Stimulated activated memory B cell treated with anti-CD40 and anti-IgM and Interleukin-4, amounts not matched to agents 10 μg/mL and 1 μg/mL and 100 μg/mL, for 72 hours (primary cell): ENCODE measurements at places on chromosomes 11 and 22.
A peak's percentile ranks its signal among the peaks of the same experiment; 100 is the strongest.

DNA sequence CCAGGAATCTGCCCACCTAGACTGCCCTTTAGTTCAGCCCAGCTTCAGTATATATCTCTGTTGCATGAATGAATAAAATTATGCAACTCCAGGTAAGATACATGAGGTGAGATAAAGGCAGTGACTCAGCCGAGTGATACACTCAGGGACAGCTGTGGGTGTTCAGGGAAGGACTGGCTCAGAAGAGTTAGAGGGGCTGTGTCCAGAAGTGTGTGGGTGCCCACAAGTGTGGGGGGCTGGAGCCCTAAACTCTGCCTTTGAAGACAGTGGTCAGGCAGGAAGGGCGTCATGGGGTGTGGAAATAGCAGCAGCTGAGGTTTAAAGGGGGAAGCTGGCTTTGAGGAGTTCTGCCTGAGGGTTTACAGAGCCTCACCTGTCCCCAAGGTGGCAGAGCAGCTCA is 8.3 kb downstream of the FTH1 start:
- ATAC-seq: no peak

DNA sequence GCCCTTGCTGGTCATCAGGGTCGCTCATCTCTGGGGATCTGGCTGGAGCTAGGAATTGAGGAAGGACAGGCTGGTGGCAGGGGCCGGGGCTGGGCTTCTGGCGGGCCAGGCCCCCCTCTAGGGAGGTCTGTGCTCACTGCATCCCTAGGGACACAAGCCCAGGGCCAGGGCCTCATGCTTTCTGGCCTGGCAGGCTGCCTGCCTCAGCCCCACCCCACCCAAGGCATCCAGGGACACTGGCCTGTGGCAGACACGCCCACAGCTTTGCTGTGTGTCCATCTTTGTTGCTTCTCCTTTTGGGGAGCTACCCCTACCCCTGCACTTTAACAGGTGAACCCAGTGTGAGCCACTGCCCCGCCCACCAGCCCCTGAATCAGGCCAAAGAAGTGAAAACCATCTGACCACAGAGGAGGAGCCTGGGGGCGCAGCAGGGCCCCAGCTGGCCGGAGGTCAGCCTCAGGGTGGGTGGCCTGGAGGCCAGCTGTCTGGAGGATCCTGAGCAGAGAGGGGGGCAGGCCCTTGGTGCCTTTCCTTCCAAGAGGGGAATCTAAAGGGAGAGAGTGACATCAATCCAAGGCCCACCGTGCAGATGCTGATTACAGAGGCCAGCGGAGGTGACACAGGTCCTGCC is 26.8 kb upstream of the CELSR1 start:
- no peak for ATAC-seq

DNA sequence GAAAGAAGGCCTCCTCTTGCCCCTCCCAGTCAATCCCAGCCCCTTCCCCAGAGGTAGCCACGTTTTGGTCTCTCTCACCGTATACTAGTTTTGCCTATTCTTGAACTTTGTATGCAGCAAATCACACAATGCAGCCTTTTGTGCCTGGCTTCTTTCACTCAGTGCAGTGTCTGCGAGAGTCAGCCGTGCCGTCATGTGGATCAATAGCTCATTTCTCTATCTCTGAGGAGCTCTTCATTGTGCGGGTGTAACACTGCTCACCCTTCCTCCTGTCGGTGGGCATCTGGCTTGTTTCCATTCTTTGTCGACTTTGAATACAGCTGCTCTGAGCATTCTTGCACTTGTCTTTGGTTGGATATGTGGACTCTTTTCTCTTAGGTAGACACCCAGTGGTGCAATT is 146.5 kb downstream of the CACNA1I start:
- no peak for ATAC-seq

- peak; percentile 31 for ATAC-seq
Observed at GRCh38 chr11:124839128-124839971, 25.9 kb upstream of the ROBO3 start.

DNA sequence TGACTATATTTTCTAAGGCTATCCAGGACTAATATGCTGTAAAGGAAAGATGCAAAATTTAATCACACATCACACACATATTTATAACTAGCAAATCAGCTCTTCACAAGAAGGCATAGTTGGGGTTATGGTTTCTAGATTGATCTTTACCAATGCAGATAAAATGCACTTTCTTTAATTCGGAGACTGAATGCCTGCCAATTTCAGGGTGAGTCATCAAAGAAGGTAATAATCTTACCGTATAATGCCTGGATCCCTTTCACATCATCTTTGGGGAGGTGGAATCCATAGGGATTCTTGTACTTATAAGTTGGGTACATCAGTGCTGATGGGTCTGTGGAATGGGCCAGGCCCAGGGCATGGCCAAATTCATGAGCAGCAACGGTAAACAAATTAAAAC is 16.4 kb downstream of the MMP20 start:
- ATAC-seq: no peak

DNA sequence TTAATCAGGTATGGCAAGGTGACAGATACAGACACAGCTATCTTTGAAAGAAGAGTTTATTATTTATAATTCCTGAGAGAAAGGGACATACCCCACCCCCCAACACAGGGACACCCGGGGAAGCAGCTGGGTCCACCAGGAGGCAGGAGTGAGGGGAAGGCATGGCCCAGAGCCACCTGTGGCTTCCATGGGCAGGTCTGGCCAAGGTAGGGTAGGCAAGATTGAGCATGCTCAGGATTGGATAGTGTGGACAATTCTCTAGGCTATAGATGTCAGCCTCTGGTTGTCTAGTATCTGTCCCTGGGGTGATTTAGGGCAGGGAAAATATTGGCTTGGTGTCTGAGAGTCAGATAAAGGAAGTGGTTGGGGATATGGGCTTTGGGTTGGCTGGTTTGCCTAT is 27.5 kb upstream of the SMIM35 start:
- no peak for ATAC-seq

GRCh38 chr22:40741116-40741515 is 61.8 kb downstream of the MCHR1 start:
- no peak for ATAC-seq

- ATAC-seq: no peak
Observed at GRCh38 chr11:12288212-12288930, 89.0 kb upstream of the PARVA start.

GRCh38 chr11:48019595-48019994 is 39.2 kb downstream of the PTPRJ start:
- ATAC-seq: no peak

GRCh38 chr11:48161951-48162884 is 54.4 kb upstream of the OR4B1 start:
- ATAC-seq: no peak

- ATAC-seq: no peak
Observed at GRCh38 chr22:43931771-43932170, 8.2 kb downstream of the PNPLA3 start.

DNA sequence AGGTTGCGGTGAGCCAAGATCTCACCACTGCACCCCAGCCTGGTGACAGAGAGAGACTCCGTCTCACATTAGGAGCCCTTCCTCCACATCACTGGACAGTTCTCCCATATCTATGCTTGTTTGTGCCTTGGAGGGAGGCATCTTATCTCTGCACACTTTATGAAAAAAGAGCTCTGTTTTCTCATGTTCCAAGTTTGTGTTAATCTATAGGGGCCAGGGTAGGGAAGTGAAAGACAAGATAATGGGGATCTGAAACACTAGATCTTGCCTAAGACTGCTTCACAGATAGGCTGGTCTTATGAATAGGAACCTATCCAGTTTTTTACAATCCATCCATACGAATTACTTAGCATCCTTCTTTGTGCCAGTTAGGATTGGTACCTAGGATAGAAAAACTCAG is 17.1 kb downstream of the OR6Q1 start:
- ATAC-seq: no peak

DNA sequence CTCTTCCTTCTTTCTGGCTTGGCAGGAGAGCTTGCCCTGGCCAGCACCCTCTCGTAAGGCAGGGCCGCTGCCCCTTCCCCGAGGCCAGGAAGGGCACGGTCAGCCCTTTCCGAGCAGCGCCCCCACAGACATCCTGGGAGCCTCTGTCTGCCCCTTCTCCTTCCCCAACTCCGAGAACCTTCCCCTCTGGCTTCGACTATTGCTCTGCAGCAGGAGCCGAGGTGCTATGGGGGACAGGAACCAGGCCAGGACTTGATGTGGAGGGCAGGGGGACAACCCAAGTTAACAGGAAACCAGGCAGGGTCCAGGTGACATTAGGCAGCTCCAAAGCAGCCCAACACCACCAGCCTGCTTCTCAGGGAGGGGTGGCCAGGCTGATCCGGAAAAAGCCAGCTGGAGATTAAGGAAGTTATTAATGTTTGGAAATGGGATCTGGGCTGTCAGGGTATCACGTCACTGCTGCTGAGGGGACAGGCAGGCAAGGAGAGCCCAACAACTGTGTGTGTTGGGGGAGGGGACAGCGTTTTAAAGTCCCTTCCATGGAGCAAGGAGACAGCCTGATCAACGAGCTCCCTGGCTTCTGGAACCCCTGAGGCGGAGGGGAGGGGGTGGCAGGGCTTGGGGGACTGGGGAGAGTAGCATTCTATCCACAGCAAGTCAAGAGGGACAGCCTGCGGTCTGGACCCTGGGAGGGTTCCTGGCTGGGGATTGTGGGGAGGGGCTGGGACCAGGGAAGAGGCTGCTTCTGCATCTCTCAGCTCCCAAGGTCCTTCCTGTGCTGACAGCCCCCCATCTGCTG is 27.3 kb downstream of the SYT7 start:
- ATAC-seq: no peak

DNA sequence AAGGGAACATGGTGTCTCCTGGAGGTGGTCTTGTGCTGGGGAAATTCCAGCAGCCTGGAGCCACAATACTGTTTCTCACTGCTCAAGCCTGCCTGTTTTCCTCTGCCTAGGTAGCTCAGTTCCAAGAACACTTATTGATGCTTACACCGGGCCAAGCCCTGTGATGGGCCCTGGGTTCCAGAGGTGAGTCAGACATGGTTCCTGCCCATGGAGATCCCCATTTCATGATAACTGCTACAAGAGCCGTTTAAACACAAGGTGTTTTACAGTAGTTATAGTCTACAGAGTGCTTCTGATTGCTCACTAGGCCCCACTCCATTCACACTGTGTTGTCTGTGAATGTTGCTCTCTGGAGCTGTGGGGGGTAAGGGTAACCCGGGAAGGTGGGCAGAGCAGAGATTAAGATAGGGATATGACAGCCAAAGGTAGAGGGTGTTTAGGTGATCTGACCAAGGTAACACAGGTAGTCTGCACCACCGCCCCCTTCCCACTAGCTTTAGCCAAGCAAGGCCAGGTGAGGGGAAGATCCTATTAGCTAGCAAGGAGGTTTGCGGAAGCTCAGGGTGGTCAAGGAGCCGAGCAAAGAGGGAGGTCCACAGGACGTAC is 696 bp upstream of the MICAL2 start:
- no peak for ATAC-seq

- ATAC-seq: peak; percentile 73
Observed at GRCh38 chr11:69088676-69089146, 40.0 kb downstream of the TPCN2 start.

DNA sequence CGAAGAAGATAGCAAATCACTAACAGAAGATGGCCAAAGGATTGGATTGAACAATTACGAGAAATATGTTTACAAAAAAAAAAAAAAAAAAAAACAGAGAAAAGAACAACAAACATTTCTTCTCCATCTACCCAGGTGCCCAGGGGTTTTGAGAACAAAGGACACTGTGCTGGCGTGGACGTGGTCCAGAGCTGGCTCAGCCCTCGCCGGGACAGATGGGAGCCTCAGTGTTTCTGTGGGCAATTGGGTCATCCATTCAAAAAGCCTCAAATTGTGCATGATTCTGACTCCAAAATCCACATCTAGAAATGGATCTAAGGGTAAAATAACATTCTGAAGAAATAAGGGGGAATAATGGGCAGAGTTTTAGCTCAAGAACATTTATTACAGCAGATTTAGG is 63.1 kb downstream of the DHCR7 start:
- ATAC-seq: no peak

- no peak for ATAC-seq
Observed at GRCh38 chr22:46854125-46854870, 91.8 kb downstream of the TBC1D22A start.

- no peak for ATAC-seq
Observed at GRCh38 chr22:19204640-19205039, 26.1 kb upstream of the SLC25A1 start.

DNA sequence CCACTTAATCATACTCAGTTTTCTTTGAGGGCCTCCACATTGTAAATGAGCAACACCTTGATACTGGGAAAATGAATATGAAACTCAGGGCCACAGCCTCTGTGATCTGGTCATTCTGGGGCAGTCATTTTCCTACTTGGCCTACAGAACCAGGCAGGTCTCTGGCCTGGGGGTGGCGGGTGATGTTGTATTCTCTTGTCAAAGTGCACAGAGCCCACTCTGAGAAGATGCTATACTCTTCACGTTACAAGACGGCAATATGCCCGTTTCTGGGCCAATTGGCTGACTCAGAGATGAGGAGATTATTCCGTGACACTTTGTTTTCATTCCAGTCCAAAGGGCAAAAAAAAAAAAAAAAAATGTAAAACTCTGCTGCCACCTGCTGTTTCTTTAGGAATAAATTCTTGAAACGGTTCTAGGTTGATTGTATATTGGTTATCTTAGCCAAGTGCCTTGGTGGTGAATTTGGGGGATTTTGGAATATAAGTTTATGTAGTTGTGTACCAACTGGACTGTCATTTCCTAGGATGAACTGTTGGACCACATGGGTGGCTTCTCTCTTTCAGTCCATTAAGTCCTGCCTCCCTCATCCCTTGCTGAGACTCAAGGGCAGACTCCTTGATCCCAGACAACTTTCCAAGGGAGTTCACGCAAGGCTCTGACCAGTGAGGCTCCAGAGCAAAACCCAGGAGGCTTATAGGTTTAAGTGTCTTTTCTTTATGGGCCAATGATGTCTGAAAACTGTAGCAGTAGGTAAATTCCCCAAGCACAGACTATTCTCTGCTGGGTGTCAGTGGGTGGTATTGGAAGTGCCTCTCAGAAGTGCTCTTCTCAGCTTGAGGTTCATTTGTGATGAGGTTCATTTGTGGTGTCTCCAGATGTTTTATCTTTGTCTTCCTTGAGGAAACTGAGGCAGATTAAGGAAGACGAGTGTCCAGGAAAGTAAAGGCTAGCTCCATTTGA is 18.2 kb downstream of the ADM start:
- peak; percentile 49 for ATAC-seq
